ENCODE measurements at places on chromosomes 1 and 21.

GRCh38 chr1:200279810-200280411 lies 129.9 kb downstream of the ZNF281 start:
- DNase-seq, result peak; percentile 40

- no peak for DNase-seq
These were observed 37.9 kb upstream of the PPIH start for GRCh38 chr1:42620307-42620706.

GRCh38 chr1:39409055-39409816 lies 82.2 kb upstream of the BMP8A start:
- DNase-seq, result peak; percentile 94

DNA sequence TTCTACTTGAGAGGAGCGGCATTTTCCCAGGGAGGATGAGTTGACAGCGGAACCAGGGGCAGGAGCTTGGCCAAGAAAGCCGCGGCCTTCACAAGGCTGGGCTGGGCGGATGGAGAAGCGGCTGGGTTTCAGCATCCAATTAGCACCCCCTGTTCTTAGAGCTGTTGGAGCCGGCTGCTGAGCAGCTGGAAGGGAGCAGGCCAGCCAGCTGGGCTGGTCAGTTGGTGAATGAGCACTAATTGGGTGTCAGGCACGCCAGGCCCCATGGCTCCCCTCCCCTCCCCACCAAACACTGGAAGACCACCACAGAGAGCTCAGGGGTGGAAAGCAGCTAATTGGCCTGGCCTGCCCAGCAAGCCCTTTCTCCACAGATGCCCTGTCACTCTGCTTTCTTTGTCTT lies 245.6 kb downstream of the RRAGC start:
- DNase-seq, result no peak

DNA sequence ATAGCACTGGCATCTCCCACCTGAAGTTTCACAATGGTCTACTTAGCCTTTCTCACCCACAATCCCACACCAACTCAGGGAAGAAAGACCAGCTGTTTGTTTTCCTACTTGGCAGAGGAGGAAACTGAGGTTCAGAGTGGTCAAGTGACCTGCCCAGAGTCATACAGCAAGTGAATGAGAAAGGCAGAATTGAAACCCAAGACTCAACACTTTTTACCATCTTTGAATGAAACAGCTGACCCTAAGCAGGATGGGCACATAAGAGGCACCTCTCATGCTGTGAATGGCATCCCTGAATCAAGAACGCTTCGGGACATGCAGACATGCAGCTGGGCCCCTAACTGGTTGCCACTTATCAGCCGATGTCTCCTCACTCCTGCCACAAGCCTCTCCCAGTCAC lies 193.8 kb downstream of the HIVEP3 start:
- no peak for DNase-seq

GRCh38 chr1:109488201-109488600 lies 4.5 kb downstream of the ATXN7L2 start:
- DNase-seq, result no peak

DNA sequence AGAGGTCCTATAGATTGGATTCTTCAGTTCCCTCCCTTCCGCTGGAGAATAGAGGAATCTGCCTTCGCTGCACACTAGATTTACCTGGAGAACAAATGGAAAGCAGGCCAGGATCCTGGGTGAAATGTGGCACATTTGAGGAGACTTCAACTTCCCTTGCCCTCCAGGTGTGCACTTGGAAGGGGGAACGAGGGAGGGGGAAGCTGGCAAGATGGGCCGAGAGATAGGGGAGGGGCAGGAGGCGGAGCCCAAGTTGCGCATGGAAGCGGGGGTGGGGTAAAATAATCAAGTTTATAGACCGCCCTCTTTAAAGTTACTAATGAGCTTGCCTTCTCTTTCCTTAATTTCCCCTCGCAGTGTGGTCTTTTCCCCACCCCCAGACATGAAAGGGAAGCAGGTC lies 155.7 kb upstream of the CAMK1G start:
- no peak for DNase-seq

GRCh38 chr1:222417264-222417663 lies 130.6 kb downstream of the HHIPL2 start:
- no peak for DNase-seq

DNA sequence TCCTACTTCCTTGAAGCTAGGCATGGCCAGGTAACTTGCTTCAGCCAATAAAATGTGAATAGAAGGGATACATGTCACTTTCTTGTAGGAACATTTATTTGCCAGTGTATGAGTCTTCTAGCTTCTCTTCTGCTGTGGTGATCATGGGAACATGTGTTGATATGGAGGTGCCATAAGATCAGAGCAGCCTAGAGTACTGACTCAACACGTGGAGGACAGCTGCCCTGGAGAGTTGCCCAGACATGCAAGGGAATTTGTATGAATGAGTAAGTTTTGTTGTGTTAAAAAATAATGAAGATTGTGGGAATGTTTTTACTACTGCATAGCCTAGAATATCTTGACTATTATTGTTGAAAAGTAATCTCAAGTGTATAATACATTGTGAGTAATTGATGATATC lies 502.3 kb downstream of the NUF2 start:
- no peak for DNase-seq

DNA sequence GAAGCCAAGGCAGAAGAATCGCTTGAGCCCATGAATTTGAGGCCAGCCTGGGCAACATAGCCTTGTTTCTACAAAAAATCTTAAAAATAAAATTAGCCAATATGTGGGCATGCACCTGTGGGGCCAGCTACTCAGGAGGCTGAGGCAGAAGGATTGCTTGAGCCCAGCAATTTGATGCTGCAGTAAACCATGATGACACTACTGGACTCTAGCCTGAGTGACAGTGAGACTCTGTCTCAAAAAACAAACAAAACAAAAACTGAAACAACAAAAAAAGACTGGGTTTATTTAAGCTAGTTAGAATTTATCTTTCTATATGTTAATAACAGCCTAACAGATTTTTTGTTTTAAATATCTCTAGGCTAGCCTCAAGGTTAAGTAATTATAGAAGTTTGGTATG lies 57.4 kb downstream of the SLC35A3 start:
- DNase-seq, result no peak

- DNase-seq, result no peak
These were observed 1141.6 kb upstream of the ADGRL2 start for GRCh38 chr1:80659161-80659560.

DNA sequence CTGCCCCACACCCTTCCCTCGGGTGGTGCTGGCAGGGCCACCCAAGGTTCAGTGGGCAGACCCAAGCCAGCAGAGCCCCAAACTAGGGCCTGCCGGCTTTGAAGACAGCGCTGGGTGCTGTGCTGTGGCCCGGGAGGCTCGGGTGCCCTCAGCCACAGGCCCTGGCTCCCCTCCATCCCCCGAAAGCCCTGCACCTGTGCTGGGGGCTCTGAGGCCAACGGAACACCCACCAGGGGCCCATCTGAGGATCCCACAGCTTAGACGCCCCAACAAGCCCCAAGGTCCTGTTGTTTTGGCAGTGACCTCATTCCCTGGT lies 8.6 kb downstream of the ITGB2 start:
- DNase-seq, result no peak

GRCh38 chr1:207747627-207748492 lies 4.0 kb upstream of the CD46 start:
- DNase-seq, result peak; percentile 20

DNA sequence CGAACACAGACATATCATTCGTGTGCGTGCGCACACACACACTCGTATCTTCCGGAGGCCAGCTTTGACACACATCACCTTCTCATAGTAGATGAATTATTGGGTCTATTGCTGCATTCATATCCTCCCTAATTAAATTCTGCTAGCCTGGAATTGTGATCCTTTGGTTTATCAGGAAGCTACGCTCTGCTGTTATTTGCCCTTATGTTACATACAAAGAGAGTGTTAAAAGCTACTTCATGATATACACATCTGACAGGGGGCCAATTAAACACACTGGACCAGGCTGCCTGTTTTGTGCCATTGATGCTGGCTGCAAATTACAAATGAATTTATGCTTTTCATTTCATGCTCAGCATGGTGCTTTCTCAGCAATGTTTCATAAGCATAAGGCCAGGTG lies 252.0 kb downstream of the RHOU start:
- no peak for DNase-seq

GRCh38 chr21:27808923-27809322 lies 842.0 kb upstream of the ADAMTS5 start:
- DNase-seq, result no peak

GRCh38 chr1:86795316-86795715 lies 90.9 kb downstream of the SH3GLB1 start:
- DNase-seq, result no peak

DNA sequence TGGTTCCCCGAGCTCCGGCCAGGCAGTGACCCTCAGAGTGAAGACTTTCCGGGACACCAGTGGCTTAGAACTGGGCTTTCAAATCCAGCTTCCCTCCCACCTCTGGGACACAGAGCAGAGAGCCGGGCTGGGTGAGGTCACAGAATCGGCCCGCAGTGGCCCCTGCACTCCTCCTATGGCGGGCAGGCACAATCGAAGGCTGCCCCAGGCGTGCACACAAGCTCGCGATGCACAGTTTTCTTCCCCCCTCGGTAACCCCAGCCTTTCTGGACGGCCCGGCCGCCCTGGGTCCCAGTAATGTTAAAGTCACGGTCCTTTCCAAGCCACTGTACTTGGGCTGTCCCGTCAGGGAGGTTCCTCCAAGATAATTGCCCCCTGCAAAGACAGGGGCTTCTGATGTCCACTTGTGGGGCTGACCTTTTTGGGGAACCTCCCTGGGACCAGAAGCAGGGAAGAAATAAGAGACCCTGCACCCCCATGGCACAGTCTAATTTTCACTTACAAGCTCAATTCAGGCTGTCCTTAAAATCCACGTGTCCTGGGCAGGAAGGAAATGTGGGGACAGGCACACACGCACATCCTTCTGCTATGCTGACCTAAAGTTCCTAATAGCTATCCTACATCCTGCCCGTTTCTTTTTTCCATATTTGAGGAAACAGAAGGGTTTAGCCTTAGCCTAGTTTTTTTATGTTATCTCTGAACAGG lies 13.7 kb downstream of the TFF3 start:
- no peak for DNase-seq

GRCh38 chr1:78289603-78290002 lies 201.2 kb upstream of the PTGFR start:
- DNase-seq, result no peak

DNA sequence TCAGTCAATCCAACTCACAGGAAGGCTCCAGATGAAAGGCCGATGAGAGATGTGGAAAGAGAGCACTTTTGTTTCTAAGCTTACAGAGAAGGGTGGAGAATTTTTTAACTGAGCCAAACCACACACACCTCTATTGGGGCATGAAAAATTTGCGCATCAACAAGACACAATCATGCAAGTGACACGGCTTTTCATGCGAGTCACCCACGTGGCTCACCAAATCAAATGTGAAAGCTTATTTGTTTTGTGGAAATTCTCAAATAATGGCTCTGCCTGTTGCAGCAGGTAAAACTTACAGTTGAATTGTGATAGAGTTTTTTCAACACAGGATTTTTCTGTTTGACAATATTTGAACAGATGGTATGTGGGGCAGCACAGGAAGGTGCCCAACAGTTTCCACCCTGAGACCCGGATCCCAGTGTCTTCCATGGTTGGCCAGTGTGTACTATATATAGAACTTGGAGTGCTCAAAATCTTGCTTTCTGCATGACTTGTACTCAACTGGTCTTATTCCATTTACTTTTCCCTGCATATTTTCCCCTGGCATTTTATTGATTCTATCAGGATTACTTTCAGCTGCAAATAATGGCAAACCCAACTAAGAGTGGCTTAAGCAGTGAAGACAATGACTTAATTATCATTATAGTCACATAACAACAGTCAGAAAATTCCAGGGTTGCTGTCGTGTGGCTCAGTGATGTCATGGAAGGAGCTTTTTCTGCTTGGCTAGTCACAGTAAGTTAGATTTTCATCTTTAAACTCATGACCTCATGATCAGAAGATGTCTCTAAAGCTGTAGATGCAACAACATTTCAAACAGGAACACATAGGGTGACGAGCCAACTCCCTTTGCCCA lies 90.6 kb upstream of the SIM2 start:
- no peak for DNase-seq

GRCh38 chr1:114669562-114670082 lies at the start of gene DENND2C:
TSS of gene DENND2C (minus strand) at chr1:114670049. CDS start at chr1:114625984, 44,065 bp downstream.
- no peak for DNase-seq

DNA sequence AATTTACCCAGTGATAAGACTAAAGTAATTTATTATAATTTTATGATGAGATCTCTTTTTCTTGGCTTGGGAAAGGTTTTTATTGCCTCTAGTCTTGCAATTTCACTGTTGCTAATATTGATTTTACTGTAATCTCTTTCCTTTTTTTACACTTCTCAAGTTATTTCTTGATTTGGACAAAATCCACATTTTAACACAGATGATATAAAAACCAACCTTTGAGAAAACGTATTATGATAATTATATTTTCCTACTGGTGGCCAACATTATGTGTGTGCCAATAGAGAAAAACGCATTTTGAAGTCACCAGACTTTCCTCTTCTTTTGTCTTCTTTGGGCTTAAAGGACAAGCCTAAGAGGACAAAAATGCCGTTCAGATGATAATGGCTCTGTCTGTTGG lies 314.9 kb downstream of the PRDM2 start:
- DNase-seq, result no peak

DNA sequence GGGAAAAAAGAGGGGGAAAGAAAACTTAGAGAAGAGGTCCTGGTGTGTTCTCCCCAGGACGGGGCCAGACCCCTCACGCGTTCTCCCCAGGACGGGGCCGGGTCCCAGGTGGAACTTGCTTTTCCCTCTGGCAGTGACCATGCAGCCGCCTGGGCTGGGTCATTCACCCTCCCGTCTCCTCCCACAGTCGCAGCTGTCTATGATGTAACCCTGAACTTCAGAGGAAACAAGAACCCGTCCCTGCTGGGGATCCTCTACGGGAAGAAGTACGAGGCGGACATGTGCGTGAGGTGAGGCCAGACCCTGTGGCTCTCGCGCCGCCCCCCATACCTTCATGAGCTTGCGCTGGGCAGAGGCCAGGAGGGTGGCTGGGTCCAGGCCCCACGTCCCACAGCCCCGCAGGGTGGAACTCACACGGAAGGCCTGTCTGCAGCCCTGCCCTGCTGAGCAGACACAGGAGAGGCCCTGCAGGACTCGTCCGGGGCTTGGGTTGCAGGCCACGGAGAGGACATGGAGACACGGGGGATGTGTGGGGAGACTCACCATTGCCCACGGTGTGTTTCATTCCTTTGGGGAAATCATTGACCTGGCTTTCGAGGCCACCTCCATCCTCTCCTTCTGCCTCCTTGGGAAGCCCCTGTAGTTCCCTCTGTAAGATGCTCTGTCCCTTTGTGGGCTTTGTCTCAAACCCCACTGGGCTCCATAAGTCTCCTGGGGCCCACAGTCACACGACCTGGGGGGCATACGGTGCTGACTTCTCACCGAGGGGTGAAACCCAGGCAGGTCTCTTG lies 40.7 kb upstream of the TRAPPC10 start:
- no peak for DNase-seq

- no peak for DNase-seq
These were observed at the start of gene PLD5 for GRCh38 chr1:242524571-242525359. TSS of gene PLD5 (minus strand) at chr1:242524697.

GRCh38 chr1:235929216-235929615 lies 62.5 kb upstream of the LYST start:
- no peak for DNase-seq

- DNase-seq, result no peak
These were observed 897 bp downstream of the EPHX4 start for GRCh38 chr1:92030656-92031107.
